ENCODE measurements at places on chromosomes 7 and 10.

GRCh38 chr7:80216996-80217842 lies 82.6 kb downstream of the GNAI1 start:
- no peak for DNase-seq

- no peak for DNase-seq
Observed at GRCh38 chr7:157684909-157685429, 348.2 kb downstream of the DNAJB6 start.

GRCh38 chr7:135175931-135176330 lies 5.4 kb upstream of the CYREN start:
- DNase-seq: no peak

DNA sequence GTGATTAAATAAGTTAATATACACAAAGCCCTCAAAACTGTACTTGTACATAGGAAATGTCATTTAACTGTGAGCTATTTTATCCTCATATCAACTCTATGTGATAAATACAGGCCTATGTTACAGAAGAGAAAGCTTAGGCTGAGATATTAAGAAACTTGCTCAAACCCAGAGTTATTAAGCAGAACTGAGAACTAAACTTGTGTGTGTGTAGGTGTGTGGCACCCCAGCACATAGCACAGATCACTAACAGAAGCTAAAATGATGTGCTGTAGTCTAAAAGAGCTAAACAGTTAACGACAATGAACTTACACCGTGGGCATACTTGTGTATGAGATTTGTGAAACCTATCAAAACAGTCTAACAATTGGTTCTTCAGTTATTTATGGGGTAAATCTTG lies 34.5 kb downstream of the MTPN start:
- no peak for DNase-seq

- DNase-seq: peak; percentile 77
Observed at GRCh38 chr7:122885583-122886356, 490 bp downstream of the CADPS2 start.

DNA sequence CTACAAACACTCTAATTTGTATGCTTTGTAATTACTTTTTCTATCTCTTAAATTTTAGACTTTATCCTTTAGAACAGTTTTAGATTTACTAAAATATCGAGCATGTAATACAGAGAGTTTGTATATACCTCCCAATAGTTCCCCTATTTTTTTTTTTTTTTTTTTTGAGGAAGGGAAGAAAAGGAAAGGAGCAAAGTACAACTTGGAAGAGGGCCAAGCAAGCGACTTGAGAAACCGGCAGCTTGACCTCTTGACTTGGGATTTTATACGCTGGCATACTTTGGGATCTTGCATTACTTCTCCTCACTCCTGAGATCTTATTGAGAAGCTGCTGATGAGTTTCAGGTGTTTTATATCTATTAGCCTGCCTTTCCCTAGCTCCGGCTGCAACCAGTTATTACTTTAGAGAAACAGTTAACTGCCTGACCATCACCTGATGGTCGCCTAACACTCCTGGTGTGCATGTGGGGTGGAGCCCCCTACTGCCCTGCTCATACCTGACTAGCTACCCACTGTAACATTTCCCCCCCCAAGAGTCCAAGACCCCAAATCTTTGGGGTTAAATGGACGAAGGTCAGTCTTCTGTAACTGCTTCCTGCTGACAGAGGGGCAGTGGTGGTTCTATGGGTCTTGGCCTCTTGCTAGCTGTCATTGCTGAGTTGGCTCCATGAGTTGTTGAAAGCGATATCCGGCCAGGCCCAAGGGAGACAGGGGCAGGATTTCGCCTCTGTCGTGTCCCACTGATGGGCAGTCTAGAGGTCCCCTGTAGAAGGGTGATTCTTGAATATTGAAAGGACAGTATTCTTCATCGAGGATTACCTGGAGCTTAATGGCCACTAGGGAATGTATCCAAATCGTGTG lies 28.5 kb downstream of the MKLN1 start:
- DNase-seq: peak; percentile 23

DNA sequence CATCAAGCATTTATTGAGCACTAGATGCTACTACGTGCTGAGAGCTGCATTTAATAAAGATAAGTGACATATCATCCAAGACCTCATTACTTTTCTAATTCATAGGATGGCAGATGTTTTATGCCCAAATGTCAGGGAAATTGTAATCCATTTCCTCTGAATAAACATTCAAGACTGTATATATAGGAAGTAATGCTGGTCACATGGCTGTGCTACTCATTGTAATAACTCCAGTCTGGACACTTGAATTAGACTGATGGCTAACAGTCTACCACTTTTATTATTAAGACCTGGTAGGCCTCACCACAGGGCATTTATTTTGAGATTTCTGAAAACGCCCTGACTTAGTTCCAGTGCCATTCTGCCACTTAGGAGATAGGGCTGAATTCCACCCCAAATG lies 36.6 kb downstream of the PIK3AP1 start:
- no peak for DNase-seq

GRCh38 chr7:124171068-124171467 lies 138.2 kb upstream of the TMEM229A start:
- DNase-seq: peak; percentile 6

DNA sequence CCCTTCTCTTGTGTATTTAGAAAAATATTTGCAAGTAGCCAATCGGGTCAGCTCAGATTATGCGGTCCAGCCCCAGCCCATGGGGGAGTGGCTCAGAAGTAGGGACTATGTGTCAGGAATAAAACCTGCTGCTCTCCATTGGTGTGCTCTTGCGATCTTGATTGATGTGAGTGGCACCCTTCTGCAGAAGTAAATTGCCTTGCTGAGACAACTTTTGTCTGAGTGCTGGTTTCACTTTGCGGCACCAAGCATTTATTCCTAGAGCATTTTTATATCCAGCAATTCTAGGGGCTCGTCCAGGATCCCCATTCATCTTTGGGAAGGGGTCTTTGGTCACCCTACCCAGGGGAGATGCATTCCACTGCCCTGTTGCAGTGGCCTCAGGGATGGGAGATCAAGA lies 26.1 kb upstream of the FAM221A start:
- DNase-seq: no peak

GRCh38 chr7:139681812-139682135 lies 96.0 kb downstream of the HIPK2 start:
- no peak for DNase-seq

- DNase-seq: no peak
Observed at GRCh38 chr10:80498078-80498832, 39.4 kb upstream of the SH2D4B start.

- no peak for DNase-seq
Observed at GRCh38 chr10:71564194-71564820, 155.3 kb downstream of the C10orf105 start.

DNA sequence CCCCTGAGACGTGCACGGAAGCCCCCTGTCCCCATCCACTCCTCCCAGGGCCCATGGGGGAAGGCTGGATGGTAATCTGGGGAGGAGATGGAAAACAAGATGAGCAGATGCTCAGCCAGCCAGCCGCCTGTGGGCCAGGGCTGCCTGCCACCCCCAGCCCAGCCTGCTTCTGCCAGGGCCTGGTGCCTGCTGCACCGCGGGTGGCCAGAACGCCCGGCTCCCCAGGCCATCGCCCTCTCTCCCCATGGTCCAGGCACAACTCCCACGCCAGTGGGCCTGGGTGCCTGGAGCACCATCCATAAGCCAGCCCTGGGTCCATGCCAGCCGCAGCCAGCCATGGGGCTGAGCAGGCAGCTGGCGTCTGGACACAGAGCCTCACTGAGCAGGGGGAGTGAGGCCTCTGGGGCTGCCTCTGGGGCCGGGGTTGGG lies 57.2 kb upstream of the ELN start:
- DNase-seq: no peak

GRCh38 chr7:95367606-95368005 lies 28.6 kb downstream of the PON3 start:
- DNase-seq: no peak

- DNase-seq: no peak
Observed at GRCh38 chr10:120573355-120573754, 116.3 kb downstream of the PLPP4 start.

DNA sequence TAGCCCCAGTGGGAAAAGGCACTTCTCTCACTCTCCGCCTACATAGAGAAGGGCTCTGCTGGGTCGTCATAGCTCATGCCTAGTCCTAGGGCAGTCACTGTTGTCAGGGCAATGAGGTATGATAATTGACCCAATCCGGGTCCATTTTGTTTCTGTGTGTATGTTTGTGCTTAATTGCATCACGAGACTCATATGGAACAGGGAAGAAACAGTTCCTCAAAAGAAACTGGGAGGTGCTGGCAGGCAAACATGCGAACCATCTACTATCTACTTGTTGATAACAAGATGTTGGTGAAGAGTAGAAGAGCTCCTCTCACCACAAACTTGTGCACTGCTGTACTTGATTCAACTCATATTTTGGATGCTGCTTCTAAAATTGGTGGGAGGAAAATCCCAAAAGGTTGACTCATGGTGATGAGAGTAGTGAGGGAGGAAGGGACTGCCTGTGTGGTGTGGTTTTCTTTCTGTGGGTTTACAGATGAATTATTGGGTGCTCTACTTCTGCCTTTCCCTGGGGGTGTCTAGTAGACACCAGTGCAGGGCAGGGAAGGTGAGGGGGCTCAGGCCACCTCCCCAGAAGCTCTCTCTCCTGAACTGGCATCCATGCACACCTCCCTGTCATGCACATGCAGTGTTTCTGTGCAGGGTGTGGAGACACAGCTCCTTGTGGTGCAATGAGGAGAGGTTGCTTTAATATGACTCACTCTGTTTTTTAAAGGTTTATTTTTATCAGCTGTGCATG lies 29.4 kb downstream of the LSMEM1 start:
- peak; percentile 38 for DNase-seq

DNA sequence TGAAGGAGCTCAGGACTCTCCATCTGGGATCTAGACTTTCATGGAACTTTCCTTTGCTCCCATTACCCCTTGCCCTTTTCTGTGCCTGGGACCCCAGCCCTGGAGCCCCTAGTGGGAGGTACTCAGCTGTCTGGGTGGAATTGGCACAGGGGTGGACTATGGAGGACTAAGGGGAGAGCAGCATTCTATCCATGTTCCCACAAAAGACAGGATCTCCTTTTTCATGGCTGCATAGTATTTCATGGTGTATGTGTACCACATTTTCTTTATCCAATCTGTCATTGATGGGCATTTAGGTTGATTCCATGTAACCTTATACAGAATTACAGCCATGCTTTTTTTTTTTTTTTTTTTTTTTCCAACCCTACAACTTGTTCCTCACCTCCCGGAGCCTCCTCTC lies 89.1 kb downstream of the GALNT17 start:
- no peak for DNase-seq

DNA sequence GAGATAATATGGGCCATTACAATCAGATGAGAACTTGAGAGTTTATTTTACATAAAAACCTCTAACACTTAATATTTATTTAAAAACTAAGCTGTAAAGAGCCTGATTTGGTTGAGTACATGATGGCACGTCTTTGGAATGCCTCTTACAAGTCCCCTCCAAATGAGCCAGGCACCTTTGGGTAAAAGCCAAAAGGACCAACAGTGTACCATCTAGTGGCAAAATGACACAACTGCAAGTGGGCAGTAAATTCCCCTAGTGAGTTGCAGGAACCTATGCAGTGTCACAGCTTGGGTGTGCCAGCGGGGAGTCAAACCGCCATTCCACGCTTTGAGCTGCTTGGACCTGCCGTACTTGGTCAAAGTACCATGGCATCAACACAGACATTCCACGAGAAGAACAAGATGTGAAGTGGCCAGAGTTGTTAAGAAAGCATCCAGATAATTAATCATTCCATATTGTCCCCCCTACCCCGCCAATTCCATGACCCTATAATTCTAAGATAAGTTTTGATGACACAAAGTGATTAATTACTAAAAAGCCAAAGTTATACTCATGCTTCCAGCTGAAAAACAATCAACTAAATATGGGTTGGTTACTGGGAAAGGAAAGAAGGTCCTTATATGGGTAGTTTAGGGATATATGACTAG lies 115.2 kb downstream of the SORBS1 start:
- peak; percentile 89 for DNase-seq

- no peak for DNase-seq
Observed at GRCh38 chr7:91103363-91103762, 160.9 kb upstream of the FZD1 start.

GRCh38 chr7:128123291-128124037 lies 92.2 kb upstream of the LRRC4 start:
- DNase-seq: no peak

DNA sequence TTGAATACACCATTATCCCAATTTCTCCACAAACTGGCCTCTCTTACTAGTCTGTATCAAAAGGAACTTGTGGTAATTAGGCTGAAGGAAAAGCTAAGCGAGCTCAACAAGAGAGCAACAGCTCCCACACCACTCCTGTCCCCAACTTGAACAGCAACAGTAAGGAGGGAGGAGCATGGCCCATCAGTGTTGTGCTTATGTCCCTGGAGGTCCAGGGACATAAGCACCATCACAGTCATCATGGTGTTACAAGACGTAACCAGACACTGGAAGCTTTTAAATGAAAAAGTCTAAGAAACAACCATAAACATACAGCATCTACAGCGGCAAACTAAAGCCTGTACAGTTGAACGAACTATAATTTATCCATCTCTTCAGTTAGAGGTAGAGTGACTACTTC lies 989 bp downstream of the ERLIN1 start:
- DNase-seq: peak; percentile 17

DNA sequence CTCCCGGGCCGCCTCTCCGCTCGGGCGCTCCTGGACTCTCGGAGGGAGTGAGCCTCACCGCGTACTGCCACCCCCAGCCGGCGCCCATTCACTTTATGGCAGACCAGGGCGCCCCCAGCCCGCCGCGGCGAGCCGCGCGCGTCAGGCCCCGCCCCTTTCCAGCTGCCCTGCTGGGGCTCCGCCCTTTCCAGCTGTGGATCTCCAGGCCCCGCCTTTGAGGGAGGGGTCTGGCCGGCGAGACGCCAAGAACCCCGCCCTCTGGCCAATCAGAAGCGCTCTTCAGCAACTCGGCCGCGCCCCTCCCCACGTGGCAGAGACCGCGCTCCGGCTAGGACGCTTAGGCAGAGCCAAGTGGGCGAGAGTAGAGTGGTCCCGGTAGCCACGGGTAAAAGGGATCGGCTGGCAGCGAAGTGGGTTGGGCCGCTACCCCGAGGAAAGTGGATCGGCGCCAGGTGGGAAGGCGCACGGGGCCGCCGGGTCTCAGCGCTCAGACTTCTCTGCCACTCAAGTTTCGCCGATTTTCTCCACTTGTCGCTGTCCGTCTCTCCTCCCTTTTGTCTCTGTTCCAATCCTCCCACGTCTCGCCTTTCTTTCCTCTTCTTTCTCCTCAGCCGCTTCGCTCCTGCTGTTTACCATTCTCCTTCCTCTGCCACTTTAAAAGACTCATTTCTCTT lies at the start of gene PITX3:
Gene PITX3 (minus strand): TSS at position 69 of the 674 bp plus-strand sequence. CDS start 9,432 bp downstream, outside the sequence.
- peak; percentile 87 for DNase-seq

DNA sequence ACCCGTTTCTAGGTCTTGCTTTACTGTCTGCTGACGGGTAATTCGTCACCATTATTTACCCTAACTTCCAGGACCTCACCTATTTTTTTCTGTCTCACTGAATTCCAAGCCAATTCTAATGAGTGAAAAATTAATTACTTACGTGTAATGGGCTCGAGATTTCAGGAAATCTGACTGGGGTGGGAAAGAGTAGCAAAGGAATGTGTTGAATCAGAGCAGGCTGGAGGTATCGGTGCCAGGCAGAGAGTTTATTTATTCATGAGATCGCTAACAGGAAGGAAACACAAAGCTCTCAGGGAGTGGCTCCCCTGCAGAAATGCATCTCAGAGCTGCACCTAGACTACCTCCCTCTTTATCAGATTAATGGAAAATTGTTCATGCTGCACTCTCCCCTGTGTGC lies 4.0 kb upstream of the DIP2C start:
- DNase-seq: peak; percentile 84
